ENCODE measurements at places on chromosomes 4 and X.

- DNase-seq: no peak
Observed at GRCh38 chr4:157226035-157226434, 5.5 kb downstream of the GRIA2 start.

DNA sequence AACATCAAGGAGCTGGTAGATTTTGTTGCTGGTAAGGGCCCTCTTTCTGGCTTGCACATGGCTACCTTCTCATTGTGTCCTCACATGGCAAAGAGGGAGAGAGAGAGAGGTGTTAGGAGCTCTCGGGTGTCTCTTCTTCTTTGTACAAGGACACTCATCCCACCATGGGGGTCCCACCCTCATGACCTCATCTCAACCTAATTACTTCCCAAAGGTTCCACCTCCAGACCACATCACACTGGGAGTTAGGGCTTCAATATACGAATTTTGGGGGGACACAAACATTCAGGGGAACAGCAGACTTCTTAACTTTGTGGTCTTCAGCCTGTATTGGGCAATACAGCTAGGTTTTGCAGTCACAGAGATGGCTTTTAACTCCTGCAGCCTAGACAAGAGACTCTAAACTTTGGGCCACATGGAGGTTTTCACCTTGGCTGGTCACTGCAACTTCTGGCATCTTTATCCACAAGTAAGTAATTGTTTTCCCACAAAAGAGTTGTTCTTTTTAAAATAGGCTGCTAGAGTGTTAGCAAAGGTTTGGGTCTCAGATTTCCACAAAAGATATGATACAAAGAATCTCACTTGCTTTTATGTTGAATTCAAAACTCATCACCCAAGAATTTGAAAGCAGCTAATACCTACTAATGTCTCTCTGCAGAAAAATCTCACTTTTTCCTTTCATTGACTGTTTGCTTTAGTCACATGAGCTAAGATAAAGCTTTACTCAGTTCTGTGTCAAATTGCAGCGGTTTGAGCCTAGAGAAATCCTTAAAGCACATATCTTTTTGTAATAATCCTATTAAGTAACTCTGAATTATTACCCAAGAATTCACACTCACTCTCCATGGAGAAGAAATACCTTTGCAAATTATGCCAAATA, 39.6 kb upstream of the BBS12 start:
- no peak for DNase-seq

DNA sequence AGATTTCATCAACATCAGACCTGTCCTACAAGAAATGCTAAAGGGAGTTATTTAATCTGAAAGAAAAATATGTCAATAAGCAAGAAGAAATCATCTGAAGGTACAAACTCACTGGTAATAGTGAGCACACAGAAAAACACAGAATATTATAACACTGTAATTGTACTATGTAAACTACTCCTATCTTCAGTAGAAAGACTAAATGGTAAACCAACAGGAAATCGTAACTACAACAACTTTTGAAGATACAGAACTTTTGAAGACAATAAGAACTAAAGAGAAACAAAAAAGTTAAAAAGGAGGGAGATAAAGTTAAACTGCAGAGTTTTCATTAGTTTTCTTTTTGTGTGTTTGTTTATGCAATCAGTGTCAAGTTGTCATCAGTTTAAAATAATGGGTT, 12.4 kb downstream of the MED14 start:
- no peak for DNase-seq

GRCh38 chrX:129726307-129727111, 12.3 kb upstream of the XPNPEP2 start:
- DNase-seq: peak; percentile 44

GRCh38 chr4:153521999-153522801, 56.0 kb downstream of the TMEM131L start:
- DNase-seq: peak; percentile 39

DNA sequence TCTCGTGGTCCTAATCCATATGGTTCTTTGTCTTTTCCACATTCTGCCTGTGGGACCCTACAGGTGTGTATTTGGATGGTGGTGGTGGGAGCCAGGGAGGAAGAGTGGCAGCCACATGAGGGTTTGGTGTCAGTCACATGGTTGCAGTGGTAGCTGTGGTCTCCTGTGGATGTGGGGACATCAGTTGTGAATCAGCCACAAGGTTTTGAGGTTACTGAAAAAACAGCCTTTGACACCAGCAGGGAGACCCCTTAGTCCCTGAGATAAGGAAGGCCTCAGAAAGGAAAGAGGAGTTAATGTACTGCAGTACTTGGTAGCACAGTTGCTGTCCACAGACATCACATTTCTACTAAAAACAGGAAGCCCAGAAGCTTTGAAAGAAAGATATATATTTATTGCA, 15.8 kb upstream of the GAGE10 start:
- no peak for DNase-seq

DNA sequence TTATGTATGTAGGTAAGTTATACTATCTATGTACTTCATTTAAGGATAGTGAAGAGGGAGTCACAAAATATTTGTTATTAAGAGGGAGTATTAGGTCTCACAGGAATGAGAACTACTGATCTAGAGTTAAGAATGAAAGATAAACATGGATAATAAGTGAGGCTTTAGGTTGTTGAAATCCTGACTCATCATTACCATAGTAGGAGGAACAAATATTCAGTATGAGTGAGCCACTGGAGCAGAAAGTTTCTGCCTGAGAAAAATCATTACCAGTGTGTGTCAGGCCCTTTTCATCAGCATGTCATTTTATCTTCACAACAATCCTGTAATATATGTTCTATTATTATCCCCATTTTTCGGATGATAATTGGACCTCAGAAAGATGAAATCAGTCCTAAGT, 27.2 kb upstream of the IGSF1 start:
- DNase-seq: no peak

- no peak for DNase-seq
Observed at GRCh38 chr4:57426779-57427395, 316.7 kb upstream of the IGFBP7 start.

- peak; percentile 6 for DNase-seq
Observed at GRCh38 chrX:31099536-31100090, 27.8 kb upstream of the FTHL17 start.

- no peak for DNase-seq
Observed at GRCh38 chr4:163540977-163541376, 46.5 kb downstream of the TMA16 start.

- DNase-seq: no peak
Observed at GRCh38 chr4:4496592-4497372, 45.1 kb downstream of the STX18 start.

DNA sequence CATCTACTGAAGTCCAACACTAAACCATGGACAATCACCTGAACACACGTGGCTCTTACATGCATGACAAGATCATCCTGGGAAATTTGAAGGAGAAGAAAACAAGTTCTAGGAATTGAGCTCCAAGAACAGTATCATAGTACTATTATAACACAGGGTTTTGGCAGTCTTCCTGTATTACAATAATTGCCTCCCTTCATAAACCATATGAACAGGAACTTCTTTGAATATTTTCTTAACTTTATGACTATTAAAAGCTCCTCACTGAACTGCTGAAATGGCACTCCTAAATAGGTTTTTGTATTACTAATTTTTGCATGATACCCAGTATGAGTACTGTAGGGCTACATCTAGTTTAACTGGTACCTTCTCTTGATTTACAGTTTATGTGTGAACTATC, 130.0 kb downstream of the ZAR1 start:
- DNase-seq: no peak

DNA sequence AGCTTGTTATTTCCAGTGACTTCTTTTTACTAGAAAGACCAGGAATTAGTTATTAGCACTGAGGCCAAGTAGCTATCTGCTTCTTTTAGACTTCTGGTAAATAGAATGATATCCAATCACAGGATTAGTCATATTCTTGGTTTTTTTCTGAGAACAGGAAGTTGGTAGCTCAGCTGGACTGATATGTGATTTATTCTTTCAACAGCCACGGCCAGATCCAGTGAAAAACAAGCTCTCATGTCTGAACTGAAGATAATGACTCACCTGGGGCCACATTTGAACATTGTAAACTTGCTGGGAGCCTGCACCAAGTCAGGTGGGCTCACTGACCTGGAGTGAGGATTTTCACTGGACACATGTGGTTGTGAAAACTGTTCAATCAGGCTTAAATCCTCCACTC, 48.6 kb downstream of the PDGFRA start:
- DNase-seq: no peak

GRCh38 chrX:131861088-131861787, 161.9 kb upstream of the STK26 start:
- DNase-seq: no peak

DNA sequence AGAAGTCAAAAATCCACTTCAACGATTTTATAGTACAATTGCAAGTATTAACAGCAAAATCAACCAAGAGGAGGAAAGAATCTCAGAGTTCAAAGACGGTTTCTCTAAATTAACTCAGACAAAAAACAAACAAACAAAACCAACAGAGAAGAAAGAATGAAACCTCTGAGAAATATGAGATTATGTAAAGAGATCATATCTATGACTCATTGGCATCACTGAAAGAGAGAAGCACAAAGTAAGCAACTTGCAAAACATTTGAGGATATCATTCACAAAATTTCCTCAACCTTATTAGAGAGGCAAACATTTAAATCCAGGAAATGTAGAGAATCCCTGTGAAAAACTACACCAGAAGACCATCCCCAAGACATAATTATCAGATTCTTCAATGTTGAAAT, 370.4 kb downstream of the INPP4B start:
- no peak for DNase-seq

DNA sequence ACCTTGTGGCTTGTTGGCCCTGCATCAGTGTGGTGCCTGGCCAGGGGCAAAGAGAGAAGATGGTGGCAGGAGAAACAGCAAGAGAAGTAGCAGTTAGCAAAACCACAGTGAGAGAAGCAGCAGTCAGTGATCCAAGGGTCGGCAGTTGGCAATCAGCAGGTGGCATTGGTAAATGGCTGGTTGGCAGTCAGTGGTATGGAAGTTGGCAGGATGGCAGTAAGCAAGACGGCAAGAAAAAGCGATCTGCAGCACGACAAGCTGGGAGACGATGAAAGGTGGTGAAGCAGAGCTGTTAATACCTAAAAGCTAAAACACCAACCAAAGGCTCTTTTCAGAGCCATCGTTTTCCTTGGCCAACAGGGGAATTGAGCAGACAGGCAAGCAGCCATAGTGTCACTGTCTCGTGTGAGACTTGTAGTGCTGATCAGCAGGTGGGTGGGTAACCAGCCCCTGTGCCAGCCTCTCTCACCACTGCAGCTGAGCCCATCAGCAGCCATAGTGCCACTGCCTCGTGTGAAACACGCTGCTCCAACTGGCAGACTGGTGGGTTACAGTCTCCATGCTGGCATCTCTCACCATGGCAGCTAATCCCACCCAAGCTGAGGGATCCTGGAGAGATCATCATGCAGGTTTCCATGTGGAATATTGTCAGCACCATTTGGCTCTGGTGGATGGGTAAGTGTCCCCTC, 2078.4 kb downstream of the PCDH7 start:
- no peak for DNase-seq

DNA sequence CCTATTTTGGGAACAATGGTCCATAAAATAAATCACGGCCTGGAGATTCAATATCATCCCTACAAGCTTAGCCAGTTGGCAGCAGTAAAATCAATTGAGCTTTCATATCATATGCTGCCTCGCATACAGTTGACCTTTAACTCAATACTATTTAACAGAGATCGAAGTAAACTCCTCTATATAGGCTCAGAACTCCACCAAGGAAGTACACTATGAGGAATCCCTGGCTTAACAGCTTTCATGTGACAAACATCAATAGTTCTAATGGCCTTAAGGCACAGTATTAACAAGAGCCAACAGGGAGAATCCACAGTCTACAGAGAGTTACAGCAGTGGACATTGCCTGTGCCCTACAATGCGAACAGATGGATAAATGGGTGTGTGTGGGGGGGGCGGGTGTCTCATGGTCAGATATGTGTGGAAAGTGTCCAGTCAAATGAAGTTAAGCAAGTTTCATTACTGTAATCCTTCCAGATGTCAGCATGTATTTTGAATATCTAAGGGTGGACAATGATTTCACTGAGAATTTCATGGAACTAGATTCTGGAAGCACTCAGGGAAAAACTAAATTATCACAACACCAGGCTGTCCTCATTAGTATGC, 98.2 kb upstream of the FAM9B start:
- no peak for DNase-seq

DNA sequence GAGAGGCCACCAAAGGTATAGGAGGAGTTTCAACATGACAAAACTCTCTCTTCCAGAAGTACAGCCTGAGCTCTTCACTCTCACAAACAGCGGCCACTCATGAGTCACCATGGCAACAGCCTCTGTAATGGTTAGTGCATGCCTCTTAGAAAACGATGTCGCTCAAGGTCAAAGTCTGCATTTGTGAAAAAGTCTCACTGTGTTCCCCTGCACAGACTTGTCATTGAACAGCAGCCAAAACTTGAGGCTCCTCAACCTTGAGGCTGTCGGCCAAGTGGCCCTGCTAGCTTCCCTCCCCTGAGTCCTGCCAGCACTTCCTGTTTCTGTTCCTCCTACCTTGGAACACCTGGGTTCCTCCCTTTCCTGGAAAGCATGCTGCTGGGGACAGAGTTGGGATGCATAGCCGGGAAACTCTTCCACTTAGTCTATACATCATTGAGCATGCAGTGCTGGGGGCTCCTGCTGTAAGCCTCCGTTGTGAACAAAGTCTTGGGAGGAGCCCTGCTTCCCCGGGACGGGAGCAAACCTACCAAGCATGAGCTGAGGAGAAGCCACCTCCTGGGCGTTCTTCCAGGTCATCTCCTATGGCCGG, 66.6 kb downstream of the ING2 start:
- no peak for DNase-seq

DNA sequence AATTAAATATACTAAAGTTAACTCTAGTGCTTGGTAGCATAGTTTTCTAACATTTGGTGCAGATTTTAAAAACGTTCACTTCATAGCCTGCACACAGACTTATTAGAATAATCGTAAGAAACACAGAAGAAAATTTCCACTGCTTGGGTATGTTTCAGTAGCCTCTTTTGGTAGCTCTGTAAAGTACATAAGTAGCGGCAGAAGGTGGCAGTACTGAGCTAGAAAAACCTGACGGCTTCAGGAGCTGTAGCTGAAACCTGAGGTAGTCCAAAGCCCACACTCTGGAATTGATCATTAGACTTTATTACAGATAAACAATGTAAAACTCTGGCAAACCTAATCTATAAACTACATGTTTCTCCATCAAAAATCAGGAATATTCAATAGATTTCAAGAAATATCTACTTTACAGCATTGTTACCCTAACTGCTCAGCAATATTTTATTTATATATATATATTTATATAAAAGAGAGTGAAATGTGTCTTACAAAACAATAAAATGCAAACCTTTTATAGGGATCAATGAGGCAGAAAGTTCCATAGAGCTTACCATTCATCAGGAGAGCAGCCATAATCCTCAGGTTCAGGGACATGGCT, 88.2 kb downstream of the ATP8A1 start:
- peak; percentile 35 for DNase-seq

- DNase-seq: no peak
Observed at GRCh38 chrX:12981880-12982279, 7.0 kb downstream of the TMSB4X start.

DNA sequence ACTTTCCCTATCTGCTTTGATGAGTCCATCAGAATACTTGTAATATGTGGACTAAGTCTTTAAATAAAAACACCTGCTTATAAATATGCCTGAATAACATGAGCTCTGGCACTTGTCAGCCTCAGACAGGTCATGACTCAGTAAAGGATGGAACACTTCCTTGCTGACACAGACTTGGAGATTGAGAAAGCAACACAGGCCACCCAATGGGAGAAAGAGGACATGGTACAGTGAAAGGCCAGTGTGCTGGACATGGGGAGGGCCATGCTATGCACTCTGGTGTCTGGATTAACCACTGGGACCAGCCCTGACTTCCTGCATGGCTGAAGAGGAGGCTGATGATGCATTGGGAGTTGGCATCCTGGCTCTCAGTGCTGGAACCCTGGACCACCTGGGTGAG, 149.5 kb downstream of the DHRSX start:
- no peak for DNase-seq
